CD4-positive, alpha-beta T cell treated with Interferon gamma for 1 hour (primary cell): ENCODE measurements at places on chromosomes 13 and 19.

DNA sequence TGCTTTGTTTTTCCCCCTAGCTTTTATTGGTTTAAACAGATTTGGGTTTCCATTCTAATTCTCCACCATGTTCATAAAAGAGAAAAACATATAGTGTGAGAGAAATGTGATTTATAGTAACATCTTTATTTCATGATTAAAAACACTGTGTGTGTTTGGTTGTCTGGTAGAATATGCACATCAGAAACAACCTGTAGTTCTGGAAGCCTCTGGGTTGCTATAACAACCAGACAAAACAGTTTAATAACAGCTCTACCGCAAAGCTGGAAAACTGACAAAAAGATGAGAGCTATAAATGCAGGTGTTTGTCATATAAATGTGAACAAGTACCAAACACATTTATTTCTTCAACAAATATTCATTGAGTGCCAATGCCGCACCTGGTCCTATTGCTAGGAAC, 9.8 kb downstream of the KBTBD6 start:
- DNase-seq: no peak

GRCh38 chr13:73366241-73366640, 307.4 kb downstream of the KLF5 start:
- no peak for DNase-seq

DNA sequence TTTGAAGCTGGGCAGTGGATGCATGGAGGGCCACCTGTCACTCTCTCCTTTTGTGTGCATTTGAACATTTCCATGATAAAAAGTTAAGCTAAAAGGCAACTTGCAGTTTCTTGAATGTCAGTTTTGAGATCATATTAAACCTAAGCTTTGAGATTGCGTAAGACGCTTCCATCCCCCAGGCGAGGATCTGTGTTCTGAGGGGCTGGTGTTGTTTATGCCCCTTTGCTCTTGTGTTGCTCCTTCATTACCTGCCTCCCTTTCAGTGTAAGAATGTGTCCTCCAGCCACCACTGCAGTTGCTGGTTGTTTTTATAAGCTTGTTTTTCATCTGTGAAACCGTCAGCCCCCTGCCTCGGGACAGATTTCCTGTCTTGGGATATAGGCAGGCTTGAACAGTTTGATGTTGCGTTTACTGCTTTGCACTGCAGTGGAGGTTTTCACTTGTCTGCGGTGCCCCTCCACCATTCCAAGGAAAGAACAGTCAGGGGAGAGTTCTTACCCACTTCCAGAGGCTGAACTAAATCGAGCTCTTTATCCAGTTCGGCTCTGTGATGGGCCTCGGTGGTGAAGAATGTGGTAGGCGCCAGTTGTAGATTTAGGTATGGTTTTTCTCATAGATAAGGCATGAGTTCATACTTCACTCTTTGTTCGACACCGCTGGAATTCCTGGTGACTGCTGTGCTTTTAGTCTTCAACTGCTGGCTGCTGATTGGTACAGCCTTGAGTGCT, 96.8 kb downstream of the ARHGEF7 start:
- no peak for DNase-seq

GRCh38 chr13:23679220-23679619, 109.0 kb downstream of the TNFRSF19 start:
- no peak for DNase-seq

DNA sequence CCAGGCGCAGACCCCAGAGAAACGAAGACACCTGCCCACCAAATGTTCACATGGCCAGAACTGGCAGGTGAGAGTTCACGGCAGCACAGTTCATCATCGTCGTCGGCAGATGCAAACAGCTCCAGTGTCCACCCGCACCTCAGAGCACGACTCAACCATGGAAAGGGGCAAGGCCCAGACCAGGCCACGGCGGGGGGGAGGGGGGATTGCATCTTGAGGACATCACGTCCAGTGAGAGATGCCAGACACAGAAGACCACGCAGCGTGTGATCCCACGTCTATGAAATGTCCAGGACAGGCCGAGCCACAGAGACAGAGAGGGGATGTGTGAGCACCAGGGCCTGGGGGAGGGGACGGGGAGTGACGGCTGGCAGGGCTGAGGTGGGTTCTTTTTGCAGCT, 7.3 kb downstream of the RNF126 start:
- DNase-seq: no peak

DNA sequence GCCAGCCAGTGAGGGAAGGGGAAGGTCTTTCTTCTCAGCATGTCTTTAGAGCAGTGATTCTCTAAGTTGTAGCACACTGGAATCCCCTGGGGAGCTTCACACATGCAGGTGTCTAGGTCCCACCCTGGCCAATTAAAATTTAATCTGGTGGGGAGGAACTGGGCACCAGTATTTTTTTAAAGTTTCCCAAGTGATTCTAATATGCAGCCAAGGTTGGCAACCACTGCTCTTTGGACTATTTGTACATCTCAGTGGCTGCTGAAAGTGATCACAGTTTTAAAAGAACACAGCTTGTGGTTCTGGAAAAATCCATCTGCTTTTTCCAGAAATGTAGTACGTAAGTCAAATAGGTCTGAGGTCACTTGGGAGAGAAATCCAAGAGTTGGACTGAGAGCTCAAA, 10.7 kb upstream of the KATNAL1 start:
- DNase-seq: no peak

GRCh38 chr19:10378124-10378523, 2.2 kb downstream of the TYK2 start:
- DNase-seq: no peak

DNA sequence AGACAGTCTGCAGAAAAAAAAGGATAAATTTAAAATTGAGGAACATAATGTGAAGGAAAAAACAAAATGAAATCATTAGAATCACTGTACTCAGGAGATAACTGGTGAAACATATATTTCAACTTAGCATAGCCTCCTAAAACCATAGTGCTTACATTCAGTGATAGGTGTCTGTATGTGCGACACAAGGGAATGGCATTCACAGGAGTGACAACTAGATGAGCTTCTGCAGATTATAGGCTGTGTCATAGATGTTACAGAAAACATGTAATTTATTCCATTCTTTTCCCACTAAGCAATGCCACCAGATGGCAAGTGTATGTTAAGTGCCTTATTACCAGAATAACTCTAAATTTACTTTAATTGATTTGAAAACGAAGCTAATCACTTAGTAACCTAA, 960.0 kb upstream of the PCDH20 start:
- no peak for DNase-seq
